ENCODE measurements at places on chromosomes 2 and 18.

GRCh38 chr2:206213514-206213845 is 53.8 kb downstream of the EEF1B2 start:
- no peak for DNase-seq

DNA sequence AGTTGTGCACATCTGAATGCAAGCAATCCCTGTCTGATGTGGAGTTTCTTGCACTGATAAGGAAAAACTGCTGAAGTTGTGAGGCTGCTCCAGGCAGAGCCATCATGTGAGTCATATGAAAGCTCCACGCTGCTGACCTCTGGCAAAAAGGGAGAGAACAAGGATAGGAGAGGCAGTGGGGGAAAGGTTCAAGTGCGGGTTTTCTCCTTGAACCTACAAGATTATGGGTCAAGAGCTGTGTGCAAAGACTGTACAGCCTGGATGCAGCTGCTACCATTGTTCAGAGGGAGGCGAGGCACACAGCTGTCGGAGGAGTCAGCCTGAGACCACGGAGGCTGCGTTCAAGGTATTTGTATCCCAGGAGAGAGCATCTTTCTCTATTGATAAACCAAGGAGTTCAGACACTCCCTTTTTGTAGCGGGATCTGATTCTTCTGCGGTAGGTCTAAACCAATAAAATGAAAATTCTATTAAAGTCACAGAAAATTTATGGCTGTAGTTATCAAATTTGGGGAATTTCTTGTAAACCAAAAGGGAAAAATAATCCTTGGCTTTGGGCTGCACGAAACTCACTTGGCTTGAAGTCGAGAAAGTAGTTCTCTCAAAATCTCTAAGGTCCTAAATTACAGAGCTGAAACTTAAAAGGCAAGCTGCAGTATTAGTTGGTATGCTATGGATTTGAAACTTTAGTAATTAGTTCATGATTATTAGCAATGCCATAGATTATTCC is at the start of gene CDK15:
Gene CDK15 (plus strand): TSS at position 96 of the 729 bp plus-strand sequence. CDS start 128 bp downstream, at position 224.
- DNase-seq = no peak

DNA sequence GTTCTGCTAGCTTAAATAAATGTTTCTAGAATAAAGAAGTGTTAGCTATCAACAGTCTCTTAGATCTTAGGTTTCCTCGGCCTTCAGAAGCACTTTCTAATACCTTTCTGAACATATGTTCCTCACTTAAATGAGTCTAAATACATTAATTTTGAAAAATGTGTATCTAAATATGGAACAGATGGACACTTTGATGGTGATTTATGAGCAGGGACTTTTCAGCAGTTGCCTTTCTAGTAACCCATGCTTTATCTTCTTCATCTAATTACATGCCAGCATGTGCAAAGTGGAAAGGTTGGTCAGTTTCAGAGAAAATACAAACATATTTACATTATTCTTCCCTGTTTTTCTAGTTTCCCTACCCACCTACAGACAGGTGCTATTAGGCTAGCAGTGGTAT is 797.0 kb upstream of the CHAC2 start:
- DNase-seq = no peak

DNA sequence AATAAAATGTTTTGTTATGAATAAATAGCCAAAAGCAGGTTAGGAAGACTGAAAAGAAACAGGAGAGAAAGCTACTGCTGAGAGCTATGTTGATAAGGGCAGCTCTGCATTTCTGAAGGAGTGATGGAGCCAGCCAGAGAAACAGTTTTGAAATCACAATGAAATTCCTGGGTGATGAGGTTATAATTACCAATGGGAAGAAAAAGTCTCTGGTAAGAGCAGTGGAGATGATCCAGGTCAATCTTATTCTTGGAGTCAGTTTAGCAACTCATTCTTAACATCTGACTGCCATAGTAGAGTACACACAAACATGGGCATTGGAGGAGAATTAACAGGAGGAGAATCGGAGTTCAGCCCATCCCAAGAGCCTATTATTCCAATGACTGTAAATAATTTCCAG is 2.4 kb downstream of the ALKAL2 start:
- no peak for DNase-seq

DNA sequence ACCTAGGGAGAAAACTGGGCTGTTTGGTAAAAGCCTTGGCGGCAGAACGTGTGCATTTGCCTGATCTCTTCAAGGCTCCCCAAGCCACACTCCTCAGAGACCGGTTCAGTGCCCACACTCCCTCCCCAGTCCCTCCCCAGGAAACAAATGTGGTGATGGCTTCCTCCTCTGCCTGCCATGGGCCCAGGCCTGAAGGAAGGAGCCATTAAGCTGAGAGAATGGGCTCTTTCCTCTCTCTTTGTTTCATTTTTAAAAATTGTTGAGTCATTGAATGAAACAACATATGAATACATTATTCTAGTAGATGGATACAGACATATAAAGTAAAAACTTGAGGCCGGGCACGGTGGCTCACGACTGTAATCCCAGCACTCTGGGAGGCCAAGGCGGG is 50.6 kb upstream of the YWHAQ start:
- DNase-seq = peak; percentile 81

DNA sequence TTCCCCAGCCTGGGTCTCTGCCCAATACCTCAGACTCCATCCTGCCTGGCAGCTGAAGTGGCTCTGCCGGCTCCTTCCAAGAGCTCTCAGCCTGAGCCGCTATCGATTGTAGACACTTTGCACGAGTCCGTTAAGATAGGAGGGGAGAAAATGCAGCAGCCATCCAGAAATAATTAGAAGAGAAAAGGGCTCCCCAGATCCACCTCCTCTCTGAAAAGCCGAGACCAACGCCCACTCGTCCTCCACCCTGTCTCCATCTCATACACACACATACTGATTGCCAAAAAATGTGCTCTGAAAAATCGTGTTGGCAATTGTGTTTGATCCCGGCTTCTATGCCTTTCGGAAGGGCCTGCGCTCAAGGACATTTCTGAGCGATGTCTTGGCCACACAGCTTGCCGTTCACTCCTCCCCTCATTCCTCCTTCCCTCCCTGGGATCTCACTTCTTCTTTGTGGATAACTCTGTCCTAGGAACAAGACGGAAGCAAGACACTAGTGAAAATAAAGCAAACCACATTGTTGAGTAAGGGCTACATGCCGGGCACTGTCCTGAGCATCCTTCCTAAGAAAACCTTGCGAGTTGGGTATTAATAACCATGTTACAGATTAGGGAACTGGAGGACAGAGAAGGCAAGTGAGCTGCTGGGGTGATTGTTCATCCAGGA is 372.8 kb upstream of the MYT1L start:
- DNase-seq = no peak

- DNase-seq = peak; percentile 38
Measured at GRCh38 chr2:15177103-15177502, 384.0 kb downstream of the NBAS start.

DNA sequence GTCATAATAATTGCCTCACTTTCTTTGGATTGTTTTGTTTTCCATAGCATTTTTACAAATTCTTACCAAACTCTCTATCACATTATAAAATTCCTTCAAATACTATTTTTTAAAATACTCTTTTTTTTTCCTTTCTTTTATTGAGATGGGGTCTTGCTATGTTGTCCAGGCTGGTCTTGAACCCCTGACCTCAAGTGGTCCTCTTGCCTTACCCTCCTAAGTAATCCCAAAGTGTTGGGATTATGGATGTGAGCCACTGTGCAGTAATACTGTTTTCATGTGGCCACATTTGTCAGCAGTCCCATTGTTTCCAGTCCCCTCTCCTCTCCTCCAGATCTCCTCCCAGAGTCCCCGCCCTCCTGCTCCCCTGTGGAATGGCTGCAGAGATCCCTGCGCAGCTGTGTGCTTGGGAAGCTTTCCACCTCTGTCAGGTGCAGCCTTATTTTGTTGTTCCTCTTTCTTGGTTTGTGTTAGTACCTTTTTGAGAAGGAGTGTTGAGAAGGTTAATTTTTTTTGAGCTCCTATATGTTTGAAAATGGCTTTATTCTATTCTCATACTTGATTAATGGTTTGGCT is 227.3 kb downstream of the LOXHD1 start:
- no peak for DNase-seq

GRCh38 chr2:151780938-151781337 is 46.7 kb upstream of the NEB start:
- no peak for DNase-seq

GRCh38 chr2:172109988-172110811 is 7.5 kb upstream of the DLX2 start:
- DNase-seq = no peak

DNA sequence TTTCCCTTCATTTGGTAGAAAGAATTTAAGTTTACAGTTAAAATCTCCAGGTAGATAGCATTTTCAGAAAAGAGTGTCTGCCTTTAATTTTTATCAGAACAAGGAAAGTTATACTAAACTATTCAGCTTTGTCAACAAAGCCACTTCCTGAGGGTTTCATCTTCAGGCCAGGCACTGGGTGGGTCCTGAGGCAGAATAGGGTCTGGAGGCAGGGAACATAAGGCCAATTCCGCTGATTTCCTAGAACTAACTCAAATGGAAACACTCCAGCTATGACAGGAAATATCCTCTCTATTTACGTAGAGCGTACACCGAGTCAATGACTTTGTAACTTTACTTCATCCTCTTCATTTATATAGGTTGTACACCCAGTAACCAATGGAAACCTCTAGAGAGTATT is 32.7 kb upstream of the FAM124B start:
- DNase-seq = no peak

DNA sequence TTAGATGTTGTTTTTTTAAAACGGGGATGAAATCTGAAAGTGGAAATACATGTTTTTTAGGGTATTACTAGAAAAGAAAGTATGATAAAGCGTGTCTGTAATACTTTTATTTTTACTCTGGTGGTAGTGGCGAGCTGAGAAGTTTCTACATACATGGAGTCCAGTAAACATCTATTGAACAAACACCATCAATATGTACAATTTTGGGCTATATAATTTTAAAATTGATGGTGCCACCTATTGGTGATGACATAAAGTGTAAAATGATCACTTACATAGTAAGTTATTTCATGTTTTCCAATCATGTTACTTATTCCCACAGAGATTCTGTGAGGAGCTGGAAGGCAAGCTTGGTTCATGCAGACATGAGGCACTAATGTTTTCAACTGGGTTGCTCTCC is 31.5 kb upstream of the NFE2L2 start:
- DNase-seq = no peak

DNA sequence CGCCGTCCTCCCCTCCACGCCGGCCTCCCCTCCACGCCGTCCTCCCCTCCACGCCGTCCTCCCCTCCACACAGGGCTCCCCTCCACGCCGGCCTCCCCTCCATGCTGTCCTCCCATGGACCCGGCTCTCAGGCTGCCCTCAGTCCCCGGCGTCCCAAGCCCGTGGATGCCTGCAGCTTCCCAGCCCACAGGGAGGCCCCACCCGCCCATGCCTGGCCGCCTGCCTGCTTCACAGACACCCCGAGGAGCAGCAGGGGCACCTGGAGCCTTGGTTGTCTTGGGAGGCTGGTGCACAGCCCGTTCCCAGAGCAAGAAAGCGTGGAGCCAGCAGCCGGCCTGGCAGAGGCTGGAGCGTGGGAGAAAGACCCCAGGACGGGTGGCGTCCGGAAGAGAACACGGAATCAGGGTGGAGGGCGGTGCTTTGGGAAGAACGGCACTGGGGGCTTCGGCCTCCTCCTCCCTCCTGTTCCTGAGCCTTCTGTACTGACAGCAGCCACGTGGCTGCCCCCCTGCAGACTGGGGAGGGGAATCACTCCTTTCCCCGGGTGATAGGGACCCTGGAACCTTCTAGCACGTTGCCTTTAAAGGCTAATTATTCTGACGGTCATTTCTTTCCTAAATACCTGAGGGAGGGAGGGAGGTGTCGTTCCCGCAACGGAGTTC is 26.2 kb upstream of the KCNG2 start:
- no peak for DNase-seq

DNA sequence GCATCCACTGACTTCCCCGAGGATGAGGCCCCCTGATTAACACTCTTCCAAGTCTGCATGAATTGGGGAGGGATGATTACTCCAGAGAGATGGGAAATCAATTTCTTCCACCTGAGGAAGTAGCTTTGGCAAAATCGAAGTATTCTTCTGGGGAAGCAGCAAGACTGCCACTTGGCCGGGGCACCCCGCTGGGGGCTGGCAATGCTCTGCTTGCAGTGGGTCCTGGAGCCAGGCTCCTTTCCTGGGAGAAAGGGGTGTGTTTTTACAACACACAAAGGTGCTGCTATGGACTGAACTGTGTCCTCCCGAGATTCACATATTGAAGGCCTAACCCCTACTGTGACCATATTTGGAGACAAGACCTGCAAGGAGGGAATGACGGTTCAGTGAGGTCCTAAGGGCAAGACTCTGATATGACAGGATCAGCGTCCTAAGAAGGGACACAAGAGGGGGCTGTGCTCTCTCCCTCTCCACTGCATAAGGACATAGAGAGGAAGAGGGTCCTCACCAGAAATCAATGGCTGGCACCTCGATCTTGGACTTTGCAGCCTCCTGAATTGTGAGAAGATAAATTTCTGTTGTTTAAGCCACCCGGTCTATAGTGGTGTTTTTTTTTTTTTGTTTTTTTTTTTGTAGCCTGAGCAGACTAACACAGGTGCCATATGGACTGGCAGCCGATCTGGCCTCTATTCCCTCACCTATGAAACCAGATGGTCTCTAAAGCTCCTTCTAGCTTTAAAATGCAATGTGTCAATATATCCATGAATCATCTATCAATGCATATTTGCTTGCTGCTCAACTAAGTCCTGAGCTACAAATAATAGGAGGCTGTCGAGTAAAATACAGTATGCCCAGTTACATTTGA is 3.6 kb upstream of the SMARCAL1 start:
- no peak for DNase-seq

- no peak for DNase-seq
Measured at GRCh38 chr2:37984589-37984988, 59.5 kb downstream of the RMDN2 start.

DNA sequence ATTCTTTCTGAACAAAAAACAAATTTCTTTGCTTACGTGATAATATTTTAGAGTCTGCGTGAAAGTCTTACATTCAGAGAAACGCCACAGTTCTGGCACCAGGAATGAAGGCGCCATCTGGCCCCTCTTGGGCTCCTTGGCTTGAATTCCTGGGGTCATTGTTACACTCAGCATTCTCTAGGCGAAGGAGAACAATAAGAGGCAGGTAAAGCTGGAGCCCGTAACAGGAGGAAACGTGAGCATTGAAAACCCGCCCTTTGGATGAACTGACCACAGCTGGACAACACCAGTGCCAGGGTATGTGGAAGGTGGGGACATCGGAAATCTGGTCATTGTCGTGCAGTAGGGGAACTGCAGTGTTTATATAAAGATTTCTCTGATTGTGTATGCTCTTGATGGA is 144.8 kb downstream of the RNF152 start:
- no peak for DNase-seq

DNA sequence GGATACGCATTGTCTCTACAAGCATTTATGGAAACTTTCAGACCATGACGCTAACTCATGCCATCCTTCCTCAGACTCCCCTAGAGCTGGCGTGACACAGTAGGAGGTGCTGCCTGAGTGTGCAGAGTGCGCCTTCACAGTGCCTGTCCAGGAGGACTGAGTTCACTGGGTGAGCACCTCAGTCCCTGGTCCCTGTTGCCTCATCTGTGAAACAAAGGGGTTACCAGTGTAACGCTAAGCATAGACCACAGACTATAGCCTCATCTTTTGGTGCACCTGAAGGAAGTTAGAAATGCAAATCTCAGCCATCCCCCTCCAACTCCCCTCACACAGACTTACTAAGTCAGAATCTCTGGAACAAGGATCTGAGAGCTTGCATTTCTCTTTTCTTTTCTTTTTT is 142.8 kb downstream of the TMEM17 start:
- no peak for DNase-seq
